Activated naive CD8-positive, alpha-beta T cell treated with anti-CD3 and anti-CD28 coated beads for 36 hours (primary cell): ENCODE measurements at places on chromosomes 12 and 14.

DNA sequence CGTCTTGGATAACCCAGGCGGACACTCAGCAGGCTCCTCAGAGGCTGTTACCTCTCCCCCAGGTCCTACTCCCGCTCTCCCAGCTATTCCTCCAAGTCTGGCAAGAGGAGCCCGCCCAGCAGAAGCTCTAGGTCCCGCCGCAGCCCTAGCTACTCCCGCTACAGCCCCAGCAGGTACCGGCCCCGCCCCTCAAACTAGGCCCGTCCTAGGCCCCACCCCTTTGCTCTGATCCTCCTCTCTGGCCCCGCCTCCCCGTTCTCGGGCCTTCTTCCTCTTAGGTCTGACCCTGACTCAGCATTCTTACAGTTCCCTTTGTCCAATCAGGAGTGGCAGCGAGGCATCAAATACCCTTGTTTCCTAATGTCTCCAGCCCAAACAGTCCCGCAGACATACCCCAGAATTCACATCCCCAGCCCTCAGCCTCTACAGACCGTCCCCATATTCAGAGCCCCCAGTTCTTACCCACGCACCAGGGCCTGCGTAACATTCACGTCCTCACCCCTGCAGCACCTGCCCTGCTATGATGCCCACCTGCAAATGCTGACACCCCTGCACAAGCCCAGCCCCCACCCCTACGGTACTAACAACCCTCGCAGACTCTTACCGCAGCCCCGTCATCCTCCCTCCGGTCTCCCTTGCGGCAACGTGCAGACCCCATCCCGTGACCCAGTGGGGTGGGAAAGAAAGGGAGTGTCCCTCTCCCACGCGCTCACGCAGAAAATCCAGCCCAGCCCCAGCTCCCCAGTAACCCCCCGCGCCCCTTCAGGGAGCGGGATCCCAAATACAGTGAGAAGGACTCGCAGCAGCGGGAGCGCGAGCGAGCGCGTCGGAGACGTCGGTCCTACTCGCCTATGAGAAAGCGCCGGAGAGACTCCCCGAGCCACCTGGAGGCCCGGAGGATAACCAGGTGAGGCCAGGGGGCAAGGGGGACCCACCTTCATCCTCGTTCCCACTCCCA lies 25.0 kb upstream of the HSPB8 start:
- DNase-seq = no peak

GRCh38 chr12:110600254-110600653 lies 13.7 kb upstream of the TCTN1 start:
- no peak for DNase-seq

GRCh38 chr14:53979747-53980642 lies 23.4 kb upstream of the BMP4 start:
- no peak for DNase-seq

GRCh38 chr14:101858791-101859537 lies 97.5 kb downstream of the PPP2R5C start:
- DNase-seq = no peak

- DNase-seq = no peak
Measured at GRCh38 chr12:73221836-73222235, 949.7 kb downstream of the TRHDE start.

GRCh38 chr12:31922341-31923062 lies 36.7 kb upstream of the RESF1 start:
- no peak for DNase-seq

GRCh38 chr12:130253866-130254265 lies 83.8 kb upstream of the PIWIL1 start:
- DNase-seq = no peak

GRCh38 chr14:67418401-67419191 lies 6.6 kb upstream of the PLEK2 start:
- no peak for DNase-seq

DNA sequence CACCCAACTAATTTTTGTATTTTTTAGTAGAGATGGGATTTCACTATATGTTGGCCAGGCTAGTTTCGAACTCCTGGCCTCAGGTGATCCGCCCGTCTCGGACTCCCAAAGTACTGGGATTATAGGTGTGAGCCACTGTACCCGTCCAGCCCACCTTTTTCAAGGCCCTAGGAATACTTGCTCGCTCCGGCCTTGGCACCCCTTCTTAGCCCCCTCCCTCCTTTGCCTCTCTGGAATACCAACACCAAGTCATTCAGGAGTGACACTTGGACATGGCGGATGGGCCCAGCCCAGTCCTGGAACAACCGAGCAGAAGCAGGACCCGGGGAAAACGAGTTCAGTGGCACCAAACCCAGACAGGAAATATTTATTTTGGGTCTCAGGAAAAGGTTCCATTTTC lies 29.1 kb downstream of the PLEKHG3 start:
- DNase-seq = no peak
